GM12878 (cell line): ENCODE measurements at places on chromosomes 6 and 20. TPM values are rescaled to one million over a fixed set of nuclear protein-coding genes. Genes with fewer than 3 reads are reported as not detected.

- no peak for DNase-seq
- no peaks in the 10 kb centered on the region for H3K36me3 ChIP-seq
- H3K27me3 ChIP-seq, result no peaks in the 10 kb centered on the region
- no peak overlapping the region for H3K27ac ChIP-seq
Measured at GRCh38 chr6:120384671-120385070, 949.6 kb downstream of the TBC1D32 start.

EFCAB8 gene
- 0.05 and 0.18 TPM in 2 replicates for total RNA-seq

DYNLT2 gene
- total RNA-seq, result 2.9 and 3.8 TPM in 2 replicates

DNA sequence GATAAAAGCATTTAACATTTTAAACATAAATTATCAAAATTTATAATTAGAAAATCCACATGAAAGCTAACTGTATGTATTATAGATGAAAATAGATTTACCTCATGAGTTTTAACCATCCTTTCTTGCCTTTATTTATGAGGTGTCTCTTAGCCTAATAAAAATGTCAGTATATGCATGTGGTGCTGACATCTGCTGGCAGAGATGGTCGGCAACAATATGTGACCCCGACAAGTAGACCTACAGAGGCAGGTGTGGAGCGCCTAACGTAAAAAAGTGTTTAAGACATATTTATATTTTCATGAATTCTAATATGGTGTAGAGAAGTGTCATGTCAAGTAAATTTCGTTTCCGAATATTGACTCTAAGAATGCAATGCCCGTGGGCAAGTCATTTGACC, 149.0 kb upstream of the FUT9 start:
- no peak for DNase-seq
- no peak overlapping the region for H3K4me3 ChIP-seq
- no peaks in the 10 kb centered on the region for H3K27me3 ChIP-seq

- peaks cover 31% of the 10 kb centered on the region for H3K36me3 ChIP-seq
- no peaks in the 10 kb centered on the region for H3K27me3 ChIP-seq
- no peak overlapping the region for H3K27ac ChIP-seq
- DNase-seq, result no peak
Measured at GRCh38 chr20:47326658-47327268, 29.7 kb downstream of the ZMYND8 start.

- H3K27me3 ChIP-seq, result no peaks in the 10 kb centered on the region
- H3K36me3 ChIP-seq, result no peaks in the 10 kb centered on the region
- H3K4me1 ChIP-seq, result no peaks in the 10 kb centered on the region
- no peak for DNase-seq
Measured at GRCh38 chr20:33079259-33079658, at the start of gene BPIFB4. Gene BPIFB4, plus strand, starts transcription at chr20:33079643. Its CDS starts 1,884 bp downstream, at chr20:33081527.

SULF2 gene
- 2.9 and 4.1 TPM in 2 replicates for total RNA-seq

DNA sequence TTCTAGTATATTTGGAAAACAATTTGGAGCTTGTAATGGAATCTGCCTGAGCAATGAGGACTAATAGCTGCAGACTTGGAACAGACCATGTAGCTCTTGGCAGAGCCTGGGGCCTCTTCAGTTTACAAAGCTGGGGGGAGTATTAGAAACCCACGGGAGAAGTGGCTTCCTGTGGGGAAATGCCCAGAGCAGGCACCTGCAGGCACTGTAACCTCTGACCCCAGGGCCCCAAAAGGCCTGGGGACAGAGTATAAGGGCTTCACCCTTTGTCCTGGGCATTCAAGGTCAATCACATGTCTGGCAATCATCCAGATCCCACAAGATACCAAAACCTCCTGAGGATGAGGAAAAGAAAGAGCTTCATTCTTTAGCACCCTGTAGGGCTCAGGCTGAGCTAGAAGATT, 19.4 kb downstream of the PKIG start:
- H3K4me1 ChIP-seq, result peaks cover 17% of the 10 kb centered on the region
- H3K4me3 ChIP-seq, result no peak overlapping the region
- no peak overlapping the region for H3K27ac ChIP-seq
- H3K36me3 ChIP-seq, result no peaks in the 10 kb centered on the region
- H3K27me3 ChIP-seq, result no peaks in the 10 kb centered on the region

CD24 gene
- total RNA-seq, result 16.6 and 17.6 TPM in 2 replicates

GRCh38 chr20:10065154-10065833, 30.5 kb downstream of the ANKEF1 start:
- no peaks in the 10 kb centered on the region for H3K36me3 ChIP-seq
- no peak overlapping the region for H3K4me3 ChIP-seq
- H3K27ac ChIP-seq, result no peak overlapping the region
- H3K4me1 ChIP-seq, result peaks cover 4% of the 10 kb centered on the region
- no peaks in the 10 kb centered on the region for H3K27me3 ChIP-seq
- no peak for DNase-seq

DHX16 gene
- total RNA-seq, result 30.3 and 31.8 TPM in 2 replicates

GRCh38 chr20:44796311-44796710, 14.0 kb downstream of the RIMS4 start:
- H3K4me1 ChIP-seq, result no peaks in the 10 kb centered on the region
- no peaks in the 10 kb centered on the region for H3K36me3 ChIP-seq
- H3K4me3 ChIP-seq, result no peak overlapping the region

GRCh38 chr6:111011360-111012142, 29.7 kb downstream of the RPF2 start:
- H3K4me3 ChIP-seq, result no peak overlapping the region
- H3K27me3 ChIP-seq, result no peaks in the 10 kb centered on the region
- peaks cover 7% of the 10 kb centered on the region for H3K36me3 ChIP-seq
- peak; percentile 15 for DNase-seq
- H3K4me1 ChIP-seq, result no peaks in the 10 kb centered on the region
- no peak overlapping the region for H3K27ac ChIP-seq

GRCh38 chr6:69601132-69601531, 195.7 kb downstream of the LMBRD1 start:
- H3K36me3 ChIP-seq, result no peaks in the 10 kb centered on the region
- H3K4me3 ChIP-seq, result no peak overlapping the region
- no peaks in the 10 kb centered on the region; the same call in 1 of the 2 replicates for H3K27me3 ChIP-seq
- no peak overlapping the region for H3K27ac ChIP-seq

PNLDC1 gene
- total RNA-seq, result 0.19 TPM in 1 of 2 replicates, not detected in the other

MAD2L1BP gene
- 33.6 and 39.2 TPM in 2 replicates for total RNA-seq

GRCh38 chr6:6751619-6752023, 163.1 kb downstream of the LY86 start:
- H3K27ac ChIP-seq, result no peak overlapping the region
- H3K36me3 ChIP-seq, result no peaks in the 10 kb centered on the region
- H3K27me3 ChIP-seq, result no peaks in the 10 kb centered on the region
- H3K4me3 ChIP-seq, result no peak overlapping the region
- H3K4me1 ChIP-seq, result no peaks in the 10 kb centered on the region
